GM19239 (cell line): ENCODE measurements at places on chromosomes 6 and 20.

DNA sequence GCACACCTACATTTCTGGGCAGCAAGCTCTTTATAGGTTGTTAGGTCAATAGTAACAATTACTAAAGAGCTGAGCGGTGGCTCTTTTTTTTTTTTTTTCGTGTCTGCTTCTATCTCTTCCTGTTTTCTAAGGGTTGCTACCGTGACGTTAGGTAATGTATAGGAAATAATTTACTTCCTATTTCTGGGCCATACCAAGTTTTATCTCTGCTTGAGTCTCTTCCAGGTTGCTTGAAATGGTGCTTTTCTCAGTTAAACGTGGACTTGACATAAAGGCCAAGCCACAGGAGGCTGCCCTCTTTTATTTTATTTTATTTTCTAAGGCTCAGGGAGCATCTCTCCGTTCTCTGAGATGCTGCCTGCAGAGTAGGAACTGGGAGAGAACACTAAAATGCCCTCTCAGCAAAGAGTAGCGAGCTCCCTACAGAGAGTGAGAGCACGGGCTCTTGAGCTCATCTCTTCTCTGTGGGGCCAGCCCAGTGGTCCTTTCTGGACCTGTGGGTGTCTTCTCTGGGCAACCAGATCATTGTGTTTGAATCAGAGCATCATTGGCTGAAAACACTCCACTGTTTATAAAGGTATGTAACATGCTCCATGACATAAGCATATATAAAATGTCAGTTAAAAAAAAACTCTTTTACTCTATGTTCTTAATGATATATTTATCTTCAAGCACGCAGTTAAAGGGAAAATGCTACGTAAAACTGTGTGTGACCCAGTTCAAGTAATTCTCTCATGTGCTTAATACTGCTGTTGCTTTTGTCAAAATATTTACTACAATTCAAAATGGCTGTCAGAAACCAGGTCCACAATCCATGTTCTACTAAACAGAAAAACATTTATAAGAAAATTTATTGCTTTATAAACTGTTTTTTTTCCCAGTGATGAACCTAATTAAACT is at the start of gene ZNF831:
ZNF831 (plus strand) TSS at position 191 of the 900 bp plus-strand sequence. CDS start 27,199 bp downstream, outside the sequence.
- DNase-seq = no peak

GRCh38 chr6:126198631-126199030 is 141.3 kb upstream of the CENPW start:
- no peak for DNase-seq

GRCh38 chr6:143449714-143450452 is 612 bp downstream of the ADAT2 start:
- no peak for DNase-seq

DNA sequence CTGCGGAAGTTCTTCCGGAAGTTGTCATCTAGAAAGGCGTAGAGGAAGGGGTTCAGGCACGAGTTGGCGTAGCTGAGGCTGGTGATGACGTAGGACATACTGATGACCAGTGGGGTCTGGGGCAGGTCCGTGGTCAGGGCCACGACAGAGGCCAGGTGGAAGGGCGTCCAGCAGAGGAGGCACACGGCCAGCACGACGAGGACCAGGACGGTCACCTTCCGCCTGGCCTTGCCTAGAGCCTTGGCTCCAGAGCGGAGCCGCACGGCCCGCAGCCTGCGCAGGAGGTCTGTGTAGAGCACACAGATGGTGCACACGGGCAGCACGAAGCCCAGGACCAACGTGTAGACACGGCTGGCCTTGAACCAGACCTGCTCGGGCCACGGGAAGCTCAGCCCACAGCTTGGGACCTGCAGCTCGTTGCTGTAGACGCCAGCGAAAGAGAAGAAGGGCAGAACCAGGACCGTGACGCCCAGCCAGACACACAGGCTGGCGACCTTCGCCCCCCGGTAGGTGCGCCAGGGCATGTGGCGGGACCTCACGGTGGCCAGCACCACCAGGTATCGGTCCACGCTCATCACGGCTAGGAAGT is 1.4 kb downstream of the NPBWR2 start:
- DNase-seq = no peak

- peak; percentile 38 for DNase-seq
Observed at GRCh38 chr20:45629496-45630100, at the start of gene WFDC10A. Gene WFDC10A (plus strand): TSS chr20:45629739. CDS start chr20:45629814, 75 bp downstream.

DNA sequence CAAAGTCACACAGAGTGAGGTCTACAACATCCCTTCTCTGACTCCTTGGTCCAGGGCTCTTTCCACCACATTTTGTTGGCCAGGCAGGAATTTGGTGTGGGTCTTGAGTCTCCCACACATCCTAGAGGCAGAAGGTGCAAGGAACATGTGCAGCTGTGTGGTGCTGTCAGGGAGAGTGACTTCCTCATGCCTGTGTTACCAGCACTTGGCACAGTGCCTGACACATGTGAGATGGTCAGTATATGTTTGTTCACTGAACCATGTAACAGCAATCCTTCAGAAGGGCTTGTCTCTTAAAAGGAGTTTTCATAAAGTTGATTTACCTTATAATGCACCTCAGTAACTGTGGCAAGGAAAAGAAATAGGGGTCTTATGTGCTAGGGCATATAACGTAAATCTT is 168.5 kb downstream of the CDC5L start:
- DNase-seq = no peak

- DNase-seq = no peak
Observed at GRCh38 chr6:76810286-76810685, 653.0 kb downstream of the HTR1B start.

- DNase-seq = no peak
Observed at GRCh38 chr20:41618807-41619311, 682 bp upstream of the CHD6 start.
